A549 treated with Hydrocortisone at 1 μM for 4 hours (cell line): ENCODE measurements at places on chromosomes 5 and 9. TPM values are rescaled to one million over a fixed set of nuclear protein-coding genes. Genes with fewer than 3 reads are reported as not detected.

ANKRD31 gene
- 0.03 to 0.07 TPM (median 0.05 TPM) in 5 replicates for total RNA-seq

NUTM2G gene
- not detected in 5 replicates for total RNA-seq

MEGF10 gene
- total RNA-seq, result not detected in 5 replicates

PCDHGA10 gene
- 0.02 to 0.03 TPM (median 0.02 TPM) in 3 of 5 replicates, not detected in the others for total RNA-seq

MAMDC2 gene
- total RNA-seq, result 0.16 to 0.35 TPM (median 0.28 TPM) in 5 replicates

SAXO1 gene
- total RNA-seq, result not detected in 5 replicates

SMIM15 gene
- 65.1 to 92.9 TPM (median 68.0 TPM) in 5 replicates for total RNA-seq

ZFP37 gene
- 1.3 to 2.5 TPM (median 1.9 TPM) in 5 replicates for total RNA-seq

HTR1A gene
- not detected in 5 replicates for total RNA-seq

RNF20 gene
- total RNA-seq, result 19.2 to 29.2 TPM (median 20.2 TPM) in 5 replicates
